ENCODE measurements at places on chromosomes 3 and 15.

- no peak for DNase-seq
These were observed 359.8 kb downstream of the LPP start for GRCh38 chr3:188513662-188514328.

GRCh38 chr15:91110407-91110806 lies 10.3 kb downstream of the SV2B start:
- DNase-seq, result no peak

GRCh38 chr15:50232791-50233190 lies 32.7 kb downstream of the HDC start:
- no peak for DNase-seq

- DNase-seq, result no peak
These were observed 73.3 kb downstream of the FNDC3B start for GRCh38 chr3:172112734-172113120.

GRCh38 chr15:78392430-78392829 lies 45.6 kb upstream of the IREB2 start:
- DNase-seq, result no peak

DNA sequence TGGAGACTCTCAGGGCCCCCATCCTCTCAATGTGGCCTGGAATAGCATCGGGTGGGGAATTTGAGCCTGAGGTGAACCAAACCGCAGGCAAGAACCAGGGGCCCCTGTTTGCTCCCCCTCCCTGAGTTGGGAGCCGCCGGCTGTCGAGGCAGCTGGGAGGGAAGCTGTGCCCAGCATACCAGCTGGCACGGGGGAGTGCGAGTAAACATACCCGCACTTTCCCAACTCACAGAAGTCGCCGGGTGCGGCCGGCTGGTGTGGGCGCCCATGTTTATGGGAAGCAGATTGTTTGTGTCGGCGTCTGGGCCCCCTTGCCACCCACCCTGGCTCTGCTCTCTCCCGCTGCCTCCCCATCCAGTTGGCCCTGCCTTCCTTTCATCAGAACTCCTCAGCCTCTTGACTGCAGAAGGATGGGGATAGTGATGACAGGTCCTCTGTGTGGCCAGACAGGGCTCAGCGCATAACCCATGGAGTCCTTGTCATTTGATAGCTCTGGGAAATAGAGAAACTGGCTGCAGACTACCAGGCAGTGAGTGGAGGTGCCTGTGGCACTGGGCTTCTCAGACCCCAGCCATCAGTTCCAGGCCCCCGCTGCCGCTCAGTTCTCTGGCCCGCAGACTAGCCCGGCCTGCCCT lies 60.4 kb downstream of the CACNA2D2 start:
- no peak for DNase-seq

DNA sequence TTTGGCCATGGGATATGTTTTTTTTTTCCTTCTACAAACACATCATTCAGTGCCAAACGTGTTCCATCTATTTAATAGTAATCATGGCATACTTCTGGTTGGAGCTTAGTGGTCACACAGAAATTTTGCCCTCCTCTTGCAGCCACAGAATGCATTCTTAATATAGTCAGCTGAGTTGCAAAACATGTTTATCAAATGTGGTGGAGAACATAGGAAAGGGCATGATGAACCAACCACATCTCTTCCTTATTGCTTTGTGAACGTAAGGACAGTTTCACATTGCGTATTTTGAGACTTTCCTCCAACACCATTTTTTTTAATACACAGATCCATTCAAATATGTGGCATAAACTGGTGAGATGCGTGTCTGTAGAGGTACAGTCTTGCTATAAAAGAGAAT lies 106.8 kb downstream of the BBX start:
- DNase-seq, result no peak

- DNase-seq, result no peak
These were observed 37.0 kb downstream of the NR1I2 start for GRCh38 chr3:119818937-119819336.
